ENCODE measurements at places on chromosomes 3 and 15.

- no peak for DNase-seq
Observed at GRCh38 chr3:69105320-69105719, 17.1 kb downstream of the LMOD3 start.

DNA sequence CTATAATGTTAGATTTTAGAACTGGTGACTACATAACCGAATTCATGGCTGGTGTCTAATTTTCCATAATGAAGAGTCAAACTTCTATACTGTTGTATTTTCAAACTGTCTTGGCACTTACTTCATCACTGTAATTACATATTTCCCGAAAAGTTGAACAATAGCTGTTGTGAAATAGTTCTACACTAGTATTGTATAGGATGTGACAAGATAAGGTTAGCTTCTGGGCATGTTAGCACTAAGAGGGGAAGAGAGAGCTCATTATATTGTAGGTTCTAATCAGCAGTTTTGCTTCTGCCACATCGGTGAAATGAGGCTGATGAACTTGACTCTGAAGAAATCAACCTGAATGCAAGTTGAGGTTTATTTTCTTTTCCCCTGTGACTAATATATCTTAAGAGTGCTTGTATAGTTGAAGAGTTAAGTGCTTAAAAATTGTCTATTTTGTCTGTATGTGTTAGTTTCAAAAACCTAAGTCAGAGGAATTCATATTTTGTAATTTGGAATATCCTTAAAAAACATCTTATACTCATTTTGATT lies 8.9 kb downstream of the GYG1 start:
- DNase-seq: no peak

DNA sequence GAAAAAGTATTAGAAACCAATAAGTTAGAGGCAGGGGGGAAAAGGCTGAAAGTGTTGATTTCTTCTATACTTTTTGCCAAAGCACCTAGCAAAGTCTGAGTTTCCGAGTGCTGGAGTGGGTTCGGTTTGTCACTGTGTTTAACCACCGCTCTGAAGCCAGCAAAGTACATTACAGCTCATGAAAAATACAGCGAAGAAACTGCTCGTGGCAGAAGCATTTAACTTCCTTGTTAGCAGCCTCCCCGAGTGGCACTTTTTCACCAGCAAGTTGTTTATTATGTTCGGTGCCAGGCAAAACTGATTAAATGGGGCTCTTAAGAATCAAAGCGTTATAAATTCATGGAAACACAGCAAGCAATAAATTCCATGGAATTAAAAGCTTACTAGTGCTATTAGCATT lies 313.6 kb downstream of the FOXP1 start:
- DNase-seq: no peak

DNA sequence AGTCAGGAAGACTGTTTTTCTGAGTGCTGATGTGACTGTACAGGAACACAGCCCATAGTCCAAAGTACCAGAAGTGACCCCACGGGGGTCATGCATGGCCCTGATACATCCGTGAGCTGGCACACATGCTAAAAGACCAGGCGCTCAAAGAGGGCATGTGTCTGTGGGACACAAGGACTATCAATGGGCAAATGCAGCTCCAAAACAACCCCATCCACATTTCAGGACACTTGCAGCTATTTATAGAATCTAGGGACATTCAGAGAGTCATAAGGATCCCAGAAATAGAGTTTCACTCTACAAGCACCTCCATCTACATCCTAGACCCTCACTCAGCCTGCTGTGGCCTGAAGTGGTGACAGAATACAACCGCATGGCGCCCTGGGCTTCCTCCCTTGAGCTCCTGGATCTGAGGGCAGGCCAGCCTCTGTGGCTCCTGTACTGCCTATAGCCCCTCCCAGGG lies 17.0 kb downstream of the SLC25A20 start:
- DNase-seq: no peak

- no peak for DNase-seq
Observed at GRCh38 chr15:40762919-40763800, 708 bp upstream of the GCHFR start.

GRCh38 chr3:123696808-123697207 lies 112.0 kb upstream of the HACD2 start:
- DNase-seq: no peak

- DNase-seq: no peak
Observed at GRCh38 chr3:79973482-79973881, 205.7 kb upstream of the ROBO1 start.

- DNase-seq: no peak
Observed at GRCh38 chr3:81764665-81765064, 3.2 kb upstream of the GBE1 start.

- no peak for DNase-seq
Observed at GRCh38 chr15:73990250-73991005, 1.7 kb downstream of the STOML1 start.

- DNase-seq: no peak
Observed at GRCh38 chr3:152376351-152377183, 107.8 kb downstream of the MBNL1 start.

GRCh38 chr3:32818229-32818969 lies 602 bp downstream of the TRIM71 start:
- no peak for DNase-seq

DNA sequence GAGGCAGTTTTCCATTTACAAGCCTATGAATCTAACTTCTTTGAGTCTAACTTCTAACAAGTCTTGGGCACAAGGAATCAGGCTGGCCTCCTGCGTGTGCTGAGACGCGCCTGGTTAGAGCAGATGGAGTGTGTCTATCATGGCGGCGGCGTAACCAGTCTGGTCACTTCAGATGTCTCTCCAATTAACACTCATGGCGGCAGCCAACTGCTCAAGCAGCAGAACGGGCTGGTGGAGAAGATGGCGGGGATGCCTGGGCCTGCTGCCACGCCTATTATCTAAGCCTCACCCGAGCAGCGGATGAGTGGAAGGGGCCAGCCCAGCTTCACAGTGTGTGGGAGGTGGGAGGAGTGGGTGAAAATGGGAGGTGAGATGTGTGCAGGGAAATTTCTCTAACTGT lies 246.4 kb upstream of the TPRG1 start:
- no peak for DNase-seq

DNA sequence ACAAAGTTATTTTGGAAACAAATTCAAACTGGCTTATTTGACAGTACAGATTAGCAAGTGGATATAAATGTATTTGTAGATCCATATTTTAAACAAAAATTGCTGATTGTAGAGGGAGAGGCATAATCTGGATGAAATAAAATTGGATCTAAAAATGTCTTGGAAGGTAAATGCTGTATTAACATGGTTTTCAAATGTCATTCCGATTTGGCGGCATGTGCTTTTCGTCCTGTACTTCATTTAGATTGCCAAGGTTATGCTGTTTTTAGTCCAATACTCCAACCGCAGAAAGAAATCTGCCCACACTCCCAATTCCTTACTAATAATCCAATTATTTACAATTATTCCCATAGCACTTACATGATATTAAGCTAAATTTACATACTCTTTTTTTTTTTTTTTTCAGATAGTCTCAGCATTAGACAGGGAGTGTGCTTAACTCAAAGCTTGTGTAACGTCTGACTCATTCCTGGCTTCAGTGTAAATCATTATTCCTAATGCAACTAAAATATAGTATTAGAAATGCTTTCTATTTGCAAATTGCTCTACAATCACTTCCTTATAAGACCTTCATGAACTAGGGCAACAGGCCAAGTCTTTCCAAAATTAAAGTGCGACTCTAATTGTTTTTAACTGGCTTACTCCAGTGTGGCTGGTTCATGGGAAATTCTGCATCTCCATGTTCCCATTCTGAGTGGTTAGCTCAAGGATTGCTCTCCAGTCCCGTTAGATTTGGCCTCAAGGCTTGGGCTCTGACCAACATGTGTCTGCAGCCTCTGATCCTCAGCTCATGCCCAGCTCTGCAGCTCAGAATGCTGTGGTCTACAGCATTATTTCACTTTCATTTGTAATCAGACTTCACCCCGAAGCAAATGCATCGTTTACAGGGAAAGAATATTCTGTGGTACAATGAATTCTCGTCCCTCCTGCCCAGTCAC lies 103.9 kb downstream of the FBN1 start:
- DNase-seq: no peak

DNA sequence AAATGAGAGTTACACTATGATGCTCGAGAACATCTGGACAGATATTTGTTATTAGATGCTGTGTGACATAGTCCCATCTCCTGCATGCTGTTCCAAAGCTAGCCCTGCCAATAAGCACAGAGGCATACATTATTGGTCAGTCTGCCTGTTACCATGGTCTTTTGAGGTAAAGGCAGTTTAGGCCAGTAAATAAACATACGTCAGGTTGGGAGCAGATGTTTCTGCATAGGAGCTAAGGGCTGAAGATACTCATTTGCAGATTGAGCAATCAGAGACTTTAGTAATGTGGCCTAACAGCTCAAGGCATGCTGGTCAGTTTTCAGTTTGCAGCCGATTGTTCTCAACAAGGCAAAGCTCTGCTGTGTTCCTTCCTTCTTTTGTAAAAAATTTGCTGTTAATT lies 192.9 kb downstream of the ADAMTSL3 start:
- no peak for DNase-seq

DNA sequence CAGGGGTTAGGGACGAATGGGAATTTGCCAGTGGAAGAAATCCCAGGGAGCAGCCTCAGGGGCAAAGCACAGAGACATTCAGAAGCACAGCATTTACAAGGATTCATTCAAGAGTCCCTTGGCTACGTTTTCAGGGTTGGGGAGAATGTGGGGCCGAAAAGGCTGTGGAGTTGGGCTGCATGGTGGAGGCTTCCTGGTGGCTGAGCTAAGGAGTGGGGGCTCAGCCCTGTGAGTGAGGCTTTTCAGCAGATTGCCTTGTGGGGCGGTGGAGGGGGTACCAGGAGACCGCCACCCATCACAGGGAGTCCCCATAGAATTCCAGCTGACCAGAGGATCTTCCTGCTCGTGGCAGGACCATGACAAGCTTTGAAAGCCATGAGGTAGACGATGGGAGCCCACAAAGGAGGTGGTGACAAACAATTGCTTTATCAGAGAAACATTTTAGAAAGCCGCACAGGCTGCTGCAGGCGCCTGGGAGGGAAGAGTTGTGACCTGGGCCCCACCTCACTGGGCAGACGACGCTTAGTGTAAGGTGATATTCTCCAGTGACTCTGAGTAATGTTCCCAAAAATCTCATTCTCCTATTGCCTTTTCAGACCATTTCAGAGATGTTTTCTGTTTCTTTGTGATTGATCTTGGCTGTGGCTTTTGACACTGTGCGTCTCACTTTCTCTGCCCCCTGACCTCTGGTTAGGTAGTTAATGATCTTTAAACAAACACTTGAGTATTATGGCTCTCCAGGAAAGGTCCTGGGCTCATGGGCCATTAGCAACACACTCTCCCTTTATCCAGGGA lies 128.0 kb downstream of the DNAJB8 start:
- DNase-seq: no peak

GRCh38 chr15:59174835-59175831 lies 31.5 kb upstream of the LDHAL6B start:
- no peak for DNase-seq

GRCh38 chr15:91424001-91424400 lies 323.9 kb downstream of the SV2B start:
- no peak for DNase-seq

DNA sequence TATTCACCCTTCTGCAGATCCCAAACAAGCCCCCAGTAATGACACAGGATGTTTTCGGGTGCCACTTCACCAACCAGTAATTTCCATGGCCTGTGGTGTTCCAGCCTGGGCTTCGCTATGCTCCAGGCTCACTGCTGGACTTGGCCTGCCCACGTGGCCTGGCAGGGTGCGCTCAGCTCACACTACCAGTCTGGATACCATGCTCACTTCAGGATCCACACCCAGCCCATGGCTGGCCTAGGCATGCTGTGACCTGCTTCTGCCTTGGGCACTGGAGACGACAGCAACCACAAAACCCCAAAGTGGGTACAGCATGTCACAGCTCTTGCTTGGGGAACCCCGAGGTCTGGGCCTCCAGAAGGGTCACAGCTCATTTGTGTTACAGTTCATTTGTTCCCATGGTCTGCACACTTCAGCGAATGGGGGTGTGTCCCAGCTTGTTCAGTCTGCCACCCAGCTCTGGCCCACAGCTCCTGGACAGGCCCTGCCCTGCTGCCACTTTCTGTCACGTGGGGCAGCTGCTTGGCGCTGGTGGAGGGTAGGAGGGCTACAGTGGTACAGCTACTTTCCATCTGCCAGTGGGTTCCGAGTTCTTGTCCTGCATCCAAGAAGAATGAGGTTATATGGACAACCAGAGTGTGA lies 650.8 kb downstream of the MCTP2 start:
- no peak for DNase-seq

DNA sequence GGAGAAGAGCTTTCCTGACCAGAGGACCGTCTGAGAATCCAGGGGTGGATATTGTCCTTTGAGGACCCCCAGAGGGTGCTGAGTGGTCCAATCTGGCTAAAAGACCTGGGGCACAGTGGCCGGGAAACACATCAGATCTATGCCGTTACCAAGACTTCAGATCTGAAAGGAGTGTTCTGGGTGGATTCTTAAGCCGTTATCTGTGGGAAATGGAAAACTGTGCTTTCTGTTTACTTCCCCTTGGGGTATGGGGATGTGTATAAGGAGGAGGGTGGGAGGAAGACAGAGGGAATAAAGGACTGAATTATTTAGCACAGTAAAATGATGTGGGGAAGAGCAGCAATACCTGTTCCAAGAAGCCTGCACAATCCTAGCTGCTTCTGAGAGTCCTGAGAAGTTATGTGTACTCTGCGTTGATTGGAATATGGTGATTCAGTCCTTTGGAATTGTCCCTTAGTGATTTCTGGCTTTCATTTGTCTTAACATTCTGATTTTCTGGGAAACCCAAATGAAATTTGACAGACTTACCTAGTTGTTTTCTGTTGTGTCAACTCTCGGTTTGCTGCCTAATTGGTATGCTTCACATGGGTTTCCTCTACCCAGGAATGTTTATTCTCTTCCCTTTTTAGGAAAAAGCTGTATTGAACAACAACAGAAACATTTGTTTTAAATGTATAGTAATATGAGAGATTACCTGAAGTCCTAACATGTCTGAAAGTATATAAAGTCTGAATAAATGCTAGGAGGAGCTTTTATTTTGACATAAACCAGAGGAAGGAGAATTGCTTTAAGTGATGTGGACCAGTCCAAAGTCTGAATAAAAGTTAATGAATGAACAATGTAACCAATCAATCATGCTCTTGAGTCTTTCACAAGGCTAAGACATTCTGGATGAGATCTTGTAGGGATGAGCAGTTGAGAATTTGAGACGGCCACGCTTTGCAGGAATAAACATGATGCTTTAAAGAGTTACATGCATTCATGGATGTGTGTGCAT lies 427.1 kb upstream of the C2CD4B start:
- no peak for DNase-seq
